ENCODE measurements at places on chromosomes 16 and 17.

DNA sequence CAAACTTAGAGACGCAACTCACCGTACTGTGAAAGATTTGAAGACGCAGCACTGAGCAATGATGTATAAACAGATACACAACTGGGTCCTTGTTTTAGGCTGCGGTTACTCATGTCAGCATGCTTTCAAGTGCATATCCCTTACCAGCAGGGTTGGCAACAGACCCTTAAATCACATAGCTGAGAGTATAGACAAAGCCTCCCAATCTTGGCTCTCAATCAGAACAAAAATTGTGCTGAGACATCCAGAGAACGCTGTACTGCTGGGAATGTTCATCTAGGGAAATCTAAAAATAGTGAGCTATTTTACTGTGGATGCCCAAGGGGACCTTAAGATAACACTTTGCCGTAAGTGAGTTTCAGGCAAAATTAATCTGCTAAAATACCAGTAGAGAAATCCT is 84.4 kb upstream of the NUDT7 start:
- DNase-seq: no peak

DNA sequence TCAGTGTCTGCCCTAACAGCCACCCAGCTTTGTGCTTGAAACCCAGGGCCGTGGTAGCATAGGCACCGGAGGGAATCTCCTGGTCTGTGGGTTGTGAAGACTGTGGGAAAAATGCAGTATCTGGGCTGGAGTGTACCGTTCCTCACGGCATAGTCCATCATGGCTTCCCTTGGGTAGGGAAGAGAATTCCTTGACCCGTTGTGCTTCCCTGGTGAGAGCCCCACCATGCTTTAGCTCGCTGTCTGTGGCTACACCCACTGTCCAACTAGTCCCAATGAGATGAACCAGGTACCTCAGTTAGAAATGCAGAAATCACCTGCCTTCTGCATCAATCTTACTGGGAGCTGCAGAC is 67.3 kb downstream of the ATF7IP2 start:
- no peak for DNase-seq

- no peak for DNase-seq
Observed at GRCh38 chr17:28963055-28963611, 11.8 kb upstream of the PHF12 start.

- DNase-seq: no peak
Observed at GRCh38 chr17:4017377-4017776, 53.1 kb upstream of the ATP2A3 start.

DNA sequence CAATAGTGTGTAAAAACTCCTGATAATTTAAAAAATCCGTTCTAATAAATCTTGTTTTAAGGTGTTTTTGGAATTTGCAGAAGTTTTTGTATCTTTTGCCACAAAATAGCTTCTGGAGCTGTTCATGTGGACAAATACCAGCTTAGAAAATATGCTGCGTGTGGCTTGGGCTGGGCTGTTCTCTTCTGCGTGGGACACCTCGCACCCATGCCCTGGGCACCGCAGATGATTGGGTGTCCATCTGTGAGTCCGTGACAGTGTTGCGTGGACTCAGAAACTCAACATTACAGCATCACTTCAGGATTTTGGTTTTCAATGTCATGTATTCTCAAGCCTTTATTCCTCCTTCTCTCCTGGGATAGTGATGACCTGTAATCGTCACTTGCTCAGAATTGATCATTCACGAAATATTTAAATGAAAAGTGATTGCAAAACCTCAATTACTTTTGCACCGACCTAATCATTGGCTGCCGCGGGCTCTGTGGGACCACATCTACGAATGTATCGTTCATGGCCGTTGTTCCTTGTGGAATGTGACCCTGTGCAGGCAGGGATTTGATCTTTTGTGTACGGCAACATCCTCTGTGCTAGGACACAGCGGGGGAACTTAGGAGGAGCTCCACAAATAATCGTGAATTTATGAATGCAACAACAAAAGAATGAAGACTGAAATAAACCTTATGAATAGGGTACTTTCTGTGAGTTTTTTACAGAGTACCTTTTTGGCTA is 210.3 kb upstream of the FOXF1 start:
- DNase-seq: no peak

GRCh38 chr17:65301184-65301583 is 164.0 kb downstream of the RGS9 start:
- DNase-seq: no peak

GRCh38 chr17:77439189-77440018 is 298.6 kb downstream of the SEC14L1 start:
- no peak for DNase-seq

GRCh38 chr17:70053241-70054234 is 21.5 kb upstream of the KCNJ16 start:
- no peak for DNase-seq

DNA sequence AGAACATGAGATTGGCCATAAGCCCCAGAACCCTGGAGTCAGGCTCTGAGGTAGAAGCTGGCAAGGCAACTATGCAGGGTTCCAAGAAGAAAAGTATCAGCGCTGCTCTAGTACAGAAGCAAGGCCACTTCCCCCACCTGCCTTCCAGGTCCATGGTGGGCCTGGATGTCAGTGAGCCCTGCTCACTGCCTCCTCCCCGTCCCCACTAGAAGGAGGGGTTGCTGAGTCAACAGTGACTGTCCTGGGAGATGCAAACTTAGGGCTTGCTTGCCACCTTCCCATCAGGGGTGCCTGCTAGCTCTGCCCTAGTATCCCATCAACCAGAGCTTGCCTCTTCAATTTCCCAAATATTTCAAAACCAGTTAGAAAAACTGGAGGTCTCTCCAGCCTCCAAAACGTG is 29.6 kb upstream of the SREBF1 start:
- DNase-seq: no peak

GRCh38 chr16:8943001-8943763 is 20.5 kb downstream of the USP7 start:
- DNase-seq: no peak
